ENCODE measurements at places on chromosomes 4 and X.

GRCh38 chr4:110823251-110823650 lies 200.4 kb upstream of the PITX2 start:
- no peak for DNase-seq

- no peak for DNase-seq
These were observed 7.9 kb upstream of the PPP3CA start for GRCh38 chr4:101355246-101355645.

DNA sequence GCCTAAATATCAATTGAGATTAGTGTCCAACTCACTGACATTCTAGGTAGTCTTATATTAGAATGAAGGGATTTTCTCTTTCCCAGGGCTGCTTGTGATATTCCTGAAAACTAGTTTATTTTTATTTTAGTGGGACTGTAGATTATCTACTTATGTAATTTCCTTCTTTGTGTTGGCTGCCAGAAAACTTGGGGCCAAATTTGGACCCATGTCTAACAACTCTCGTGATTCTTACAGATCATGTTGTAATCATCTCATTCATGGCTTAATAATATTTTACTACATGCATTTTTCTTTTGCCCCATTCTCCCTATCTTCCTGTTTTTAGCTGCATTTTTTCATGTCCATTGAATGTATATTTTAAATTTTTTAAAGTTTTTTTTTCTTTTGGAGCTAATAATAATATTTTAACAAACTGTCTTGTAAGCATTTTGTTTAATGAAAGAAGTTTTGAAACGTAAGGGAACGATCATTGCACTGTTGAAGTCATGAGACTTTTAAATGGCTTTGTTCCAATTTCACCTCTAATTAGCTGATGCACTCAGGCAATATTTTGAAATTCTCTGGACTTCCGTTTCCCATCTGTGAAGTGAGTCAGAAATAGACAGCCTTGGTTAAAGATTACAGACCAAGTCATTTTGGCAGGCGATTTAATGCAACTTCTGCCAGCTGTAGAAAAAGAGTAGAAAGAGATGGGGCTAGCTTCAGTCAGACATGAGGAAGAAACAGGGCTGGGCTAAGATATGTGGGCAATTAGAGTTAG lies 14.3 kb upstream of the TDO2 start:
- no peak for DNase-seq

DNA sequence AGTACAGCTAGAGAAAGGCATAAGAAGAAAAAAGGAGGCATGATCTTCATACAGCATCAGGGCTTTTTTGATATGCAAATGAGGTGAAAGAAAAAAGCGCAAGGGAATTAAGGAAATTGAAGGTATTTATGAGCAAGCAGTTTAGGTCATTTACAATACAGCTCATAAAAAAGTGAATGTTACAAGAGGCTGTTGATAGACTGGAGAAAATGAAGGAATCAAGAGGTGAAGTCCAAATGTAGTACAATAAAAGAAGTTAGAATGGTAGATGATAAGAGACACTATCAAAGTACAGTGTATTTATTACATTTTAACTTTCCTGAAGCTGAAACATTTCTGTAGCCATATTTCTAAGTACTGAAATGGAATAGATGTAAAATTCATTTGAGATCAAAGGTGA lies 1349.5 kb downstream of the ADGRL3 start:
- DNase-seq, result no peak

DNA sequence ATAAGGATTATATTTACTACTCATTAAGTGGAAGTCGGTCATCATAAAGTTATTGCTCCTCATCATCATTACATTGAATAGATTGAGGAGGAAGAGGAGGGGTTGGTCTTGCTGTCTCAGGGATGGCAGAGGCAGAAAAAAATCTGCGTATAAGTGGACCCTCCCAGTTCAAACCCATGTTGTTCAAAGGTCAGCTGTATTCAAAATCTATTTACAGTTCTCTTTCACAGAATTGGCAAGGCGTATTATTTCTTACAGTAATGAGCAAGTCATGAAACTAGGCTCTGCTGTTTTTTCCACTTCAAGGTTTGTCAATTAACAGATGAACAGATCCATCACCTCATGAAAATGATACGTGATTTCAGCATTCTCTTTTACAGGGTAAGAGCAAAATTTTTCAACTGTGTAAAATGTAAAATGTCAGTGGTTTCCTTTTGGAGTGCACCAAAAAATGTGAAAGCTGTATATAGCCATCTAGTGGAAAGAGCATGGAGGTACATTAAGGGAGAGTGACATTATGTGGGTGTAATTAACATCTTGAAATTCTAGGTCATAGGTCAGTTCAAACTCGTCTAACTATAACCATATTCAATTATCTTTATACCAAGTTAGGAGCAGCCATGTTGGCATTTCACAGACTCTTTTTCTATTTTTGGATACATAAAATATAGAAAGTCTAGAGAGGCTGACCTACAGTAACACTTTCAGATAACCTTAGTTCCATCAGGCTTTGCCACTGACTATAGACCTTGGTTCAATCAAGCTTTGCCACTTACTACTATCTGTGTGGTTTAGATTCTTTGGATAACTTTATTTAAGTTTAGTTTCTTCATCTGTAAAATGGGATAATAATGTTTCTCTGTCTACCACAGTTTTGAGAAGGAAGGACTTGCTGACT lies 30.1 kb downstream of the NEIL3 start:
- no peak for DNase-seq

- DNase-seq, result no peak
These were observed 68.2 kb upstream of the TAPT1 start for GRCh38 chr4:16294455-16294854.

DNA sequence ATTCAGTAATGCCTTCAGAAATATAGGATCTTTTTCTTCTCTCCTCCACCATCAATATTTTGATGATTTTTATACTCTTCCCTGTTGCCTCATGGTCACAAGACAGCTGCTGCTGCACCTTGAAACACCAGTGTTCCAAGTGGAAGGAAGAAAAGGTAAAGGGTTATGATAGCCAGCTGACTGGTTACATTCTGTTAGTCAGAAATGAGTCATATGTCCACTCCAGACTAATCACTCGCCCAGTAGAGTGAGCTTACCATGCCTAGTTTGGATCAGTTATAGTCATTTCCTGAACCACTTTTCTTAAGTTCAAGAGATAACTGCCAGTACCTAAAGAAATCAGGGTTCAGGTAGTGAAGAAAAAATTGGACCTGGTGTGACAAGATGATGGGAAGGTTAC lies 532.3 kb upstream of the SMIM31 start:
- no peak for DNase-seq

GRCh38 chrX:97876697-97877407 lies 993.1 kb downstream of the RPA4 start:
- no peak for DNase-seq

- no peak for DNase-seq
These were observed 1368.2 kb downstream of the STIM2 start for GRCh38 chr4:28228561-28229491.

- DNase-seq, result no peak
These were observed 106.8 kb downstream of the STOX2 start for GRCh38 chr4:184011826-184012380.

DNA sequence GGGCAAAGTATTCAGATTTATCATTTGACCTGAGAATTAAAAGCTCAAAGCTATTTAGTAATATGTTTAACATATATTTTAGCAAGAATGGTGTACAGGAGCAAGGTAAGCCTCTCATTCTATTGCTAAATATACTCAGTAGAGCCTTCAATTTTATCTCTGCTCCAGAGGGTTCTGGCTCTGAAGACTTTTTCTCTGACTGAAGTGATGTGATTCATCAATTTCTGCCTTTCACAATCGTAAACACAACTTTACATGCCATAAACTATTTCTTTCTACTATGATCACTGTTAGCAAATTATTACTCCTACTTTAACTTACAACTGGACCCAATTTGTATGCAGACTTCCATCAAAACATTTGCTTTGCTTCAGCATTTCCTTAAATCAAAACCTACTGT lies 315.0 kb upstream of the NDST4 start:
- DNase-seq, result no peak

DNA sequence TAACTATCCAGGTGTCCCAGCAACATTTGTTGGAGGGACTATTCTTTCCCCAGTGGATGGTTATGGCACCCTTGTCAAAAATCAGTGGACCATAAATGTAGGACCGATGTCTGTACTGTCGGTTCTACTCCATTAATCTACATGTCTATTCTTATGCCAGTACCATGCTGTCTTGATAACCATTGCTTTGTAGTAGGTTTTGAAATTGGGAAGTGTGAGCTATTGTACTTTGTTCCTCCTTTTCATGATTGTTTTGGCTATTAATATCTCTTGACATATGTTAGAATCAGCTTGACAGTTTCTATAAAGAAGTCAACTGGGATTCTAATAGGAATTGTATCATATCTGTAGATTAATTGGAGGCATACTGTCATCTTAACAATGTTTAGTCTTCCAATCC lies 112.7 kb downstream of the HNRNPD start:
- no peak for DNase-seq

GRCh38 chr4:14383652-14384051 lies 618.6 kb upstream of the CPEB2 start:
- no peak for DNase-seq

GRCh38 chr4:155572106-155572703 lies 94.4 kb upstream of the GUCY1A1 start:
- DNase-seq, result no peak

- DNase-seq, result no peak
These were observed 797.6 kb upstream of the AADAT start for GRCh38 chr4:170887396-170887795.

DNA sequence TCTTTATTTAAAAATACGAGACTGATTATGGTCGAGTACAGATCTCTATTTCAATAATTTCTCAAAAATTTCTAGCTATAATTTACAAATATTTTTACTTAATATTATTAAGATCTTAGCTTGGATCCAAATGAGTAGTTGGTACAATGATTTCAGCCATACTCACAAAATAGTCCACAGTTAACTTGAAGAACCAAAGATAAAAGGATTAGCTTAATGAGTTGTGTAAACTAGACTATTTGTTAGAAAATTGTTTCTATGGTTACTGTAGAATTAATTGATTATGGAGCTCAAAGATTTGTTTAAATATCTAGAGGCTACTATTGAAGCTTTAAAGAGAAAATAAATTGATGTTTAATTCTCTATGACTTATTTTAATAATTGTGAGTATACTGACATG lies 1.6 kb downstream of the UGT2B10 start:
- no peak for DNase-seq

DNA sequence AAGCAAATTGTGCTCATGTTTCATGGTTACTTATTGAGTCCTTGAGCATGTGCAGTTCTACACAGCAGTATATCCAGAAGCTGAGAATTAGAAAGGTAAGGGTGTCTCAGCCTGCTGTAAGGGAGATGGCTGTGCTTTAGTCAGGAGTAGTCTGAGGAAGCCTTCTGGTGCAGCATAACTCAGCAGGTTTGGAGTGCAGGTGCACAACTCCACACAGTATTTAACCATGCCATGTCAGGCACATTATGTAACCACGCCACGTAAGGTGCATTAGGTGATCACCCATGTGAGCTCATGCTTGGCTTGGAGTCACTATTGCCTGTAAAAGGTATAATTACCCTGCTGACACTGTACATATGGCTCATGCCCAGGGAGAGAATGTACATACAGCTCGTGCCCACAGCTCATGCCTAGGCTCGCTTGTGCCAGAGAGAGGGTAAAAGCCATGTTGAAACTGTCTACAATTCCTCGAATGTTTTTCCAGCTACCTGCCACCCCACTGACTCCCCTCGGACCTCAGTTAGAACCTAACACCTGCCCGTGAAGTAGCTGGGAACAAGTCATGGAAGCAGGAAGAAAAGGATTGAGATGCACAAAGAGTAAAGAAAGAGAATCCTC lies 37.8 kb downstream of the UCHL1 start:
- no peak for DNase-seq

GRCh38 chr4:11312389-11312788 lies 116.3 kb downstream of the HS3ST1 start:
- DNase-seq, result no peak

GRCh38 chr4:82687531-82687930 lies 111.1 kb downstream of the SCD5 start:
- DNase-seq, result no peak

DNA sequence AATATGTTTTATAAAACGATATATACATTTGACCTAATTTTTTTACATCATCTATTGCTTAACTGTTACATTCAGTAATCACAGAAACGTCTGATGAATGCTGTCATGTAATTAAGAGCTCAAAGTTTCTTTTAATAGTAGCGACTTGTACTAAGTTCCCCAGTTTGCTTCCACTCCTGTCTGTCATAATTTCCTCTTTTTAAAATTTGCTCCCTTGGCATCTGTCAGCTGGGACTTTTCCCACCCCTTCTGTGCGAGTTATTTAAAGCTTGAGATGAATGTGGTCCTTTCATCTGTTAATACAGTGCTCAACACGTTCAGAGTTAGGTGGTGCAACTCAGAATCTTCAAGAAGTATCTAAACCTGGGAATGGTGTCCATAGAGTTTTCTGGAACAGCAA lies 1.2 kb downstream of the RAP1GDS1 start:
- no peak for DNase-seq

DNA sequence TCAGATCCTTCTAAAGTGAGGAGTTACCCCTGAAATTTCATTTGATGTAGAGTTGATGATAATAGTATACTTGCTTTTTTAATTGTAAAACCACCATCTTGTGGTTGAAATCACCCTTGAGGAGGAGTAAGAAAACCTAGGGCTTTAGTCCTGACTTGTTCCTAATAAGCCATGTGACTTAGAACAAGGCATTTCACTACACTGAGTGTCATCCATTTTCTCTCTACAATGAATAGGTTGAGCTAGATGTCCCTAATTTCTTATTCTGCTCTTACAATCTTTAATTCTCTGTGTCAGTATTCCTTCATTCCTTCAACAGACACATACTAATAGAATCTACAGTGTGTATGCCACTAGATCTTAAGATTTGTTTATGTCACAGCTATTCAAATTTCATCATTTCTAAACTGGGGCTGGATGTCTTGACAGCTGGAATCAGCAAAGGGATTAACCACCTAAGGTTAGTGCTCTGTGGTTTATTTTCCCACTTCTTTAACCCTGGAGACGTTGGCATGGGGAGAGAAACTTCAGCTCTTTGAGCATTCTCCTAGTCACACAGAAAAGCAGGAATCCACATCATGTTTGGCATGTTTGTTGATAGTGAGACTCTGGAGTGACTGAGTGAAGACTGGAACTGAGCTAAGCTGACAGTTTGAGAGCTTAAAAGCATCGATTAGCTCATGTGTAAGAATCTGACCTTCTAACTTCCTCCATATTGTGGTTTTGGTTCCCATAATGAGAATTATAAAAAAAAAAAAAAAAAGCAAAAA lies 246.3 kb downstream of the NDST4 start:
- DNase-seq, result no peak

GRCh38 chr4:177448850-177449249 lies 6.6 kb upstream of the AGA start:
- no peak for DNase-seq

- DNase-seq, result no peak
These were observed 84.8 kb downstream of the TIGD2 start for GRCh38 chr4:89196056-89196674.

- DNase-seq, result no peak
These were observed 12.0 kb downstream of the BST1 start for GRCh38 chr4:15714646-15715435.

DNA sequence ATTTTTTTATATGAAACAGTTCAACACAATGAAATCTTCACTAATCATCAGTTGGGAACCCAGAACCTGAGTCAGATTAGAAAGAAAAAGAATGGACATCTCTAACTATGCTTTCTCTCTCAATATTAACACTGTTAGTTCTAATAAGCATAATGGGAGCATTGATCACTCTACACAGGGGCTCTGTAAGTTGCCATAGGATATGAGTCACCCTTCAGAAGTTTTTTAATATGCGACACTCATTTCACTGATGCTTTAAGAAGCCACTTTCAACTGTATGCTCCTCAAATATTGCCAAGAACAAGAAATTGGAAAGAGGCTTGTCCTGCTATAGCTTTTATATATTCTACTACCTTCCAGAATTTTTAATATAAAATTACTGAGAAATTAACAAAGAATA lies 187.0 kb downstream of the AASDH start:
- no peak for DNase-seq

All from ascending aorta (tissue), 2 donors.